ENCODE measurements at places on chromosomes 2 and 18.

- DNase-seq = no peak
Measured at GRCh38 chr18:22348521-22349316, 69.0 kb downstream of the CTAGE1 start.

- DNase-seq = no peak
Measured at GRCh38 chr2:51065276-51065675, 33.3 kb upstream of the NRXN1 start.

DNA sequence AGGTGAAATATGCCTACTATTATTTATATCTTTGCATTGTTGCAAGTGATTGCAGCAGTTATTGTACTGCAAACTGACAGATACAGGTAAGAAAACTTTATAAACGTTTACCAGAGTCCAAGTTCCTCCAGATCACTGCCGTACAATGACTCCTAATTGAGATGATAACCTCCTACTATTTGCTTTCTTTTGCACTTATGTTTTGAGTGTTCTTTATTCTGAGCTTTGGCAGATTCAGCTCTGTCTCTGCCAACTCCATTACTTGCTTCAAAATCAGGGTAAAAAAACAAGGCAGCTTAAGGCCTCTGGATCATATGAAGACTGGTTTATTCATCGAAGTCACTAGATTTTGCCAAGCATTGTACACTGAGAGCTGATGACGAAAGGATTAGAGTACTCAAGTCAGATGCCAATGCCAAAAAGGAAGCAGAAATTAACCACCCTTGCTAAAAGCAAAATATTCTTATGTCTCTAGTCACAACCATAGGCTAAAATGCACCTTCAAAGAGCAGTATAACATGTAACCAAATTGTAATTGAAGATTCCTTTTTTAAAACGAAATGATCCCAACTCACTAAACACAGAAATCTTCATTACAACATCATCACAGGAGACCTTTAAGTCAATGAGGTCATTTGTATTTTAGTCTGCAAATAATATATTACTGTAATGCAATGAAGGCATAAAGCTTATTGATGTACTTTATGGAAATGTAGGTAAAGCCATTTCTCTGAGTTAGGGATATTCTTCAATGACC is 10.5 kb upstream of the IKZF2 start:
- DNase-seq = no peak

- no peak for DNase-seq
Measured at GRCh38 chr2:150425121-150425955, 62.1 kb downstream of the RND3 start.

DNA sequence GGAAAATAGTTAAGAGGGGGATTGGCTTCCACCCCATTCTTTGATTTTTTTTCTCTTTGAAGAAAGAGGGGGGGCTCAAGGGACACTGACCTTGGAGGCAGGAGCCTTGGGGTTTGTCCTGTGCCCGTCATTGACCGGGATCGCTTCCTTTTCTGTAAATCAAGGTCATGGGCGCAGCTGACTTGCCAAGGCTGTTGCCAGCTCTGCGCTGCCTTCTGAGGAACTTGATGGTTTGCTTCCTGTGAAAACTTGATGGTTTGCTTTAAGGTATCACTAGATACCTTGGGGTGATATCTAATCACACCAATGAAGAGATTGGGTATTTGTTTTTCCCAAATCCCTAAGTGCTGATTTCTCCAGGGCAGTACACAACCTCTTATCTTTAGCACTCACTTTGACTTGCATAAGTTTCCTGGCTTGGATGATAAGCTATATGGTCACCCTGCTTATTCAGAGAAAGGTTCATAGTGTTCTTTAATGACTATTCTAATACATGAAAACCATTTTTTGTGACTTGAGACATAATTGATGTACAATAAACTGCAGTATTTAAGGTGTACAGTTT is 56.0 kb downstream of the DGKD start:
- DNase-seq = no peak

DNA sequence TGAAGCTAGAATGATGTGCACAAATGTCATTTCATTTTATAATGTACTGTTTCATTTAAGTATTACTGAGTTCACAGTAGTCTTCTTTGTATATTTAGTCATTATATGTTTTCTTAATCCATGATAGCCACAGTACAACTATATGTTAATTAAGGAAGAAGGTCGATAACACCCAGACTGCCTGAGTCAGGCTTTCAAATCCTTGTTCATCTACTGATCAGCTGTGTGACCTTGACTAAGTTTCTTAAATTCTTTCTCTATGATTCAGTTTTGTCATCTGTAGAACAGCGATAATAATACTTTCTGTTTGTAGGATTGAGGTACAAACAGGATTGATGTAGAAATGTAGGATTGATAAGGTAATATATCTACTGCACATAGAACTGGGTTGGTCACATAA is 5.4 kb downstream of the GCC2 start:
- no peak for DNase-seq
